ENCODE measurements at places on chromosomes 4 and X. TPM values are rescaled to one million over a fixed set of nuclear protein-coding genes. Genes with fewer than 3 reads are reported as not detected.

GRCh38 chr4:88759895-88760290 is 62.3 kb upstream of the NAP1L5 start:
- no peak for DNase-seq

GRCh38 chrX:12360383-12360782 is 222.1 kb downstream of the FRMPD4 start:
- peak; percentile 88 for DNase-seq

- no peak for DNase-seq
Observed at GRCh38 chrX:28659269-28659668, 72.0 kb downstream of the IL1RAPL1 start.

DNA sequence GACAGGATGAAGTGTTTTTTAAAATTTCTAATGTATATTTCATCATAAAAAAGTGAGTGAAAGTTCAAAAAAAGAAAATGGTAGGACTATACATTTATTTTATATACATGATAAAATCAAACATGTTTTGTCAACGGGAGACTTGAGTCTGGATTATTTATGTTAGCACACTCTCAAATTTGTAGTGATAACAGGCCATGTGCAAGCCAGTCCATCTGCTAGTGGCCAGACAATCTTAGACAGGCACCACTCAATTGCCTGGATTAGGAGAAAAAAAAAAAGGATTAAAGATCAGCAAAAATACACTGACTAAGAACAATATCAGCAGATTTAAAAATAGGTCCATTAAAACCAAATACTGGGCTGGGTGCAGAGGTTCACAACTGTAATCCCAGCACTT is 71.9 kb downstream of the KCNIP4 start:
- DNase-seq: no peak

RAB33A gene
- total RNA-seq: 0.13 TPM

DNA sequence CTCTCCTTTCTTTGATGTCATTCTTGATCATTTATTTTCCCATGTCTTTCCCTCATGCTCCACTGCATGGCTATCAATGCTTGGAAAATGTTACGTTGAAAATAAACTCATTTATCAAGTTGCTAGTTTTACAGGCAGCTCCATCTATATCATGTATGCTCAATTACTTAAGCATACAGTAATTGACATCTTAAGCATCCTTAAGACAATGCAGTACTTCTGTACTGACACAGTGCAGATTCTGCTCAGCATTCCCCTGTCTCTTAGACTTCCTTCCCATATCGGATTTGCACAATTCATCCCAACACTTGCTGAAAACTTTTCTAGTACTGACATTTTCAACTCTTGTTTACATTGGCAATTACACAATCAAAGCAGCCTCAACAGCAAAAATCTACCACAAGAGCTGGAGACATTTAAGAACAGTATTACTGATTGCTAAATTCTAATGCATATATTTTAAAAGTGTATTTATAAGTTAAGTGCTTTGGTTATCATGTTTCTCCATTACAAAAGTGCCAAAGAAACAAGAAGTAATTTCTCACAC is 165.6 kb downstream of the ATP10D start:
- no peak for DNase-seq

DNA sequence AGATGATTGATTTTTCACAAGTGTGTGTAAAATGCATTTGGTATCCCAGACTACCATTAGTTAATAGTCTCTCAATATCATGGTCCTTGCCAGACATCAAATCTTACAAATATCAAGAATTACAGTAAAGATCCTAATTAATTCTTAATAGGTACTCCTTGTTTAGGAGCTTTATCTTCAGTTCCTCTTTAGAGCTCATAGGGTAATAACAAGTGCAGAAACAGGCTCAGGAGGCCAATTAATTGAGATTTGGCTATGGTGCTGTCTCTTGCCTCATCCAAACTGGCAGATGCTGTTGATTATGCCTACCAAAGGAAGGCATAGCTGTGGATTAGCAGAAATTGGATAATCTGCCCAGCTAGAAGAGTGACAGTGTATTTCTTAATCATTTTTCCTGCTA is 6.9 kb downstream of the MTMR1 start:
- DNase-seq: no peak

PABPC5 gene
- total RNA-seq: not detected

PDK3 gene
- 5.3 TPM for total RNA-seq

DNA sequence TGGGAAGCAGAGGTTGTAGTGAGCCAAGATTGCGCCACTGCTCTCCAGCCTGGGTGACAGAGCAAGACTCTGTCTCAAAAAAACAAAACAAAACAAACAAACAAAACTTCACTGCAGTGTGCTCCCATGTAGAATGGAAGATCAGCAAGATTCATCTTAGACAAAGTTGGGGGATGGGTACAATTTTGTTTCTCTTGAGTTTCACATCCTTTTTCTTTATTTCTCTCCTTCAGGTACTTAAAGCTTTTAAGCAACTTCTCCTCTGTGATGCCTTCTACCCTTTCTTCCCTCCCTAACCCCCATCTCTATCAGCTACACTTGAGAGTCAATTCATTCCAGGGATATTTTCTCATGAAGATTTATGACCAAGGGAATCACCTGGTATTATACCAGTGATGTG is 15.5 kb upstream of the RBBP7 start:
- DNase-seq: no peak

DNA sequence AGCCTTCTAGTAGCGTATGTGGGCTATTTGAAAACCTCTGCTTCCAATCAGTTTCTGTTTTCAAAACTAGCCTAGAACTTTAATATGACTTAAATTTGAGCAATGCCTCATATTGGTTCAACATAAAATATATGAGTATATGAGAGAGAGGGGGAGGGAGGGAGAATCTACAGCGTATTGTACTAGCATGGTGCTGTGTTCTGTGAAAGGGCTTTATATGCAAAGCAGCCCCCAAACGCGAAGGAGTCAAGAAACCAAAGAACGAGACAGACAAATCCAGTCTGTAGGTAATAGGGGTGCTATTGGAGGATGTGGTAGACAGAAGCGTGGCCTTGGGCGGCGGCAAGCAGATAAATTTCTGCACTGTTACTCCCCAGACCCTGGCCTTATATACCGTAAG is 784 bp upstream of the ANXA5 start:
- DNase-seq: peak; percentile 11

DNA sequence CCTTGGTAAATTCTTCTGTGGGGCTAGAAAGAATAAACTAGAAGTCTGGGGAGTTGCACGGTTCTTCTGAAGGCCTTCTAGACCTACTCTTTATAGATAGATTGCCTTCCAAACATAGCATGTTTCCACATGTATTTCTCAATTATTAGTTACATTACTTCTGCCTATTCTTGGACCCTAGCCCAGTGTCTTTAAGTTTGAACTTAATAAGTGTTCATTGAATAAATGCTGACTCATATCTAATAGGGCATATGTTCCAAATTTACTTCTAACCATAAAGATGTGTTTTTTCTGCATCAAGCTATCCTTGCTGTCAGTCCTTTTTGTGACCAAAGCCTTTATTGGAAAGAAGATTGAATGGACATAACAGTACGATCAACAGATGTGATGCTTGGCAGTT is 503.6 kb upstream of the ZFP42 start:
- DNase-seq: peak; percentile 56

GRCh38 chr4:114547340-114548134 is 51.1 kb upstream of the UGT8 start:
- no peak for DNase-seq

DNA sequence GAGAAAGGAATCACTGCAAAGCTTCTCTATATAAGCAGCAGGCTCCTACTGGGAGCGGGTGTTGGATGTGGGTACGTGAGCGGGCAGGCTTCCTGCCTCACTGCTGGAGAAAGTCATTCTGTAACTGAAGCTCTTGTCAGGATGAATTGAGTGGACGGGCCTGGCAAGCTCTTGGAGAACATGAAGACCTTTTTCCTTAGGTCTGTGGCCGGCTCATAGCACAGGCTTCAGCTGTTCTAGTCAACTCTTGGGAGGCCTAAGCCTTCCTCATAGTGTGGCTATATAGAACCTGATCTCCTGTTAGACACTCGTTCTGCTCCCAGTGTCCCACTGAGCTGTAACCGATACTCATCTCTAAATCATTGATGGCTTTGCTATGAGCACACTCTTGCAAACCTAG is 108.2 kb upstream of the GPC4 start:
- DNase-seq: no peak

- DNase-seq: peak; percentile 96
Observed at GRCh38 chr4:37477126-37477525, 209.1 kb downstream of the RELL1 start.

- no peak for DNase-seq
Observed at GRCh38 chr4:157885811-157886210, 287.0 kb downstream of the GASK1B start.

DNA sequence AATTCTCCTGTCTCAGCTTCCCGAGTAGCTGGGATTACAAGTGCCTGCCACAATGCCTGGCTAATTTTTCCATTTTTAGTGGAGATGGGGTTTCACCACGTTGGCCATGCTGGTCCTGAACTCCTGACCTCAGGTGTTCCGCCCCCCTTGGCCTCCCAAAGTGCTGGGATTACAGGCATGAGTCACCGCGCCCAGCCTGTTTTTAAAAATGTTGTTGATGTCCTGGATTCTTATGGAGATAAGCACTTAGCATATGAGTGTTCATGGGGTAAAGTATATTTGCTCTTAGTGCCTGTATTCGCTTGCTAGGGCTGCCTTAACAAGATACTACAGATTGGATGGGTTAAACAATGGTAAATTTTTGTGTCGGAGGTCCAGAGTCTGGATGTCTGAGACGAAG is 91.7 kb downstream of the CEP44 start:
- DNase-seq: no peak

All from bronchial epithelial cell (primary cell).